T follicular helper cell (primary cell): ENCODE measurements at places on chromosomes 7 and 10.

GRCh38 chr7:96304573-96304972, 17.3 kb downstream of the SLC25A13 start:
- no peak for DNase-seq

GRCh38 chr10:14296065-14296709, 34.5 kb downstream of the FRMD4A start:
- DNase-seq: no peak

GRCh38 chr7:101243646-101244374, 1.1 kb downstream of the FIS1 start:
- DNase-seq: no peak

- no peak for DNase-seq
Observed at GRCh38 chr10:72108830-72109635, 20.7 kb upstream of the SPOCK2 start.

DNA sequence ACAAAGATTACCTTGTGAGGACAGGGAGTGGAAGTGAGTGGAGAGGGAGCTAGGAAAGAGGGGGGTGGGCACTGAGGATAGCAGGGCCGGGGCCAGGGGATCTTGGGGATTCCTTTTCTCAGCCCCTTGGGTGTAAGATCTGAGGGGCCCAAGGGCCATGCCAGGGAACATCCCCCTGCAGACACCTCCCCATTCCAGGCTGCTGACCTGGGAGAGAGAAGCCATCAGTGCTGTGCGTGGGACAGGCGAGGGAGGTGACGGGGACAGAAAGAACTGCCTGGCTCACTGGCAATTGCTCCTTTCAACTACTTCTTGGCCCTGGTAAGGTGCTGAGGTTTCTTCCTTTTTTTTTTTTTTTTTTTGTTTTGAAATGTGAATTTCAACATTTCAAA, 12.0 kb upstream of the BTBD16 start:
- DNase-seq: no peak

GRCh38 chr7:81833401-81833800, 63.6 kb upstream of the HGF start:
- no peak for DNase-seq

DNA sequence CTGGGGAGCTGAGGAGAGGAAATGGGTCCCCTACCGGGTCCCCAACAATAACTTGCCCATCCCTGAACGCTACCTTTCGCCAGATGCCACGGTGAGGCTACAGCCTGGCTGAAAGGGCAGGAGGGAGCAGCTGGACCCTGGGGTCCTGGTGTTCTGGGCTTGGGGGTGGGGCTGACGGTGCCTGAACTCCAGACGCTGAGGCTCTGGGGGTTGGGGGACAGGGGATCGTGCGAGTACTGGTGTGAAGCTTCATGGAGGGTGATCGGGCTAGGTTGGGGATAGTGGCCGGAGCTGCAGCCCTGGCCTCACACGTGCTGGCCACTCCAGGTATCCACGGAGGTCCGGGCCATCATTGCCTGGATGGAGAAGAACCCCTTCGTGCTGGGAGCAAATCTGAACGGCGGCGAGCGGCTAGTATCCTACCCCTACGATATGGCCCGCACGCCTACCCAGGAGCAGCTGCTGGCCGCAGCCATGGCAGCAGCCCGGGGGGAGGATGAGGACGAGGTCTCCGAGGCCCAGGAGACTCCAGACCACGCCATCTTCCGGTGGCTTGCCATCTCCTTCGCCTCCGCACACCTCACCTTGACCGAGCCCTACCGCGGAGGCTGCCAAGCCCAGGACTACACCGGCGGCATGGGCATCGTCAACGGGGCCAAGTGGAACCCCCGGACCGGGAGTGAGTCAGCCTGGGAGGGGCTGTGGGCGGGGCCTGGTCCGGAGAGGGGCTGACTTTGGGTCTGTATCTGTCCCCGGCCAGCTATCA, 8.3 kb downstream of the AEBP1 start:
- no peak for DNase-seq

- DNase-seq: no peak
Observed at GRCh38 chr10:120997756-120998155, 146.6 kb downstream of the WDR11 start.

DNA sequence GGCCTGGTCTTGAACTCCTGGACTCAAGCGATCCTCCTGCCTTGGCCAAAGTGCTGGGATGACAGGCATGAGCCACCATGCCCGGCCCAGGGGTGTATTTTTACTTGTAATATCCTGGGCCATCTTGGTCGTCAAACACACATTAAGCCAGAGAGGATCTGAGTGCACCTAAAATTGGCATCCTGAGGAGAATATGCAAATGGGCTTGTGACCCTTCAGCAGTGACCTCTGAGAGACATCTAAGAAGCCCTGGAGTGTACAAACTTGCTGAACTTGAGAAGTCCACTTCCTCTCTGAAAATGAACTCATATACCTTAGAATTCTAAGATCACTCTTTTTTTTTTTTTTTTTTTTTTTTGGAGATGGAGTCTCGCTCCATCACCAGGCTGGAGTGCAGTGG, 372.0 kb upstream of the C7orf33 start:
- DNase-seq: no peak

DNA sequence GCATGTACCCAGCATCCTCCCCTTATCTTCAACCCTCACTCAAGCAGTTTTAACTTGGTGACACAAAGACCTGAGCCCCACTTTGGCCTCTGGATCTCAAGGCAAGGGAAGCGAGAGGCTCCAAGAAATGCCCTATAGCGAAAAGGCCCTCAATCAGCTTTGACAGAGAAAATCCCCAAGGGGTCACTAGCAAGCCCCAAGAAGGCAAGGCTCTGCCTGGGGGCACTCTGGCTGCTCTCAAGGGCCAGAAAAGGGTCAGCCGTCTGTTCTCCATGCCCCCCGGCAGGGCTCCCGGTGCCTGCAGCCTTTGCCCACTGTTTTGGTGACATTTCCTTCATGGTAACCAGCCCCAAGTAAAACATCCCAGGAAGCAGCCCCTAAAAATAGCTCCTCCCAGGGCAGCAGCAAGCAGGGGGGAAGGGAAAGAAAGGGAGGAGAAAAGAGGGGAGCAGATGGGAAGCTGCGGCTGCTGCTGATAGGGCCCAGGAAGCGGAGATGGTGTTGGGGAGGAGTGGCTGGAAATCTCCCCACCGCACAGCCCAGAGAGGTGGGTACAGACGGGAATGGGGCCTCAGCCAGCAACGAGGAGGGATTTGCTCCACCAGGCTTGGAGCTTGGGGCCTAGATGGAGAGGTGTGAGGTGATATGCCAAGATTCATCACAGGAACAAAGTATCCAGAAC, 7.1 kb downstream of the CAMK2G start:
- no peak for DNase-seq

GRCh38 chr10:23461557-23461956, 22.7 kb downstream of the OTUD1 start:
- no peak for DNase-seq

DNA sequence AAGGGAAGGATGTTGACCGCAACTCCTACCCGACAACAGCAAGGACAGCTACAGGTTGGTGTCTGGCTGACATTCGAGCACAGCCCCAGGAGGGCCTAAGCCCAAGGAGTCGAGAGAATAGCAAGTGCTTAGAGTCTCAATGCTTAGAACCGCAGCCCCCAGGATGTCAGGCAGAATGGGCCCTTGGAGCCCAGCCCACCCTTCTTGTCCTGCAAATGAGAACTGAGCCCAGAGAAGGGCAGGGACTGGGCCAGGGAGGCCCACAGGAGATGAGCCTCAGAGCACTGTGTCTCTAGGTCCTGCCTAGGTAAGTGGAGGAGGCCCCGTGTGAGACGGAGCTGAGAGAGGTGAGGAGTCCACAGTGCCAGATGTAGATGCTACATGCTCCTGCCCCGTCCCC, 173.3 kb upstream of the ZMIZ1 start:
- no peak for DNase-seq

DNA sequence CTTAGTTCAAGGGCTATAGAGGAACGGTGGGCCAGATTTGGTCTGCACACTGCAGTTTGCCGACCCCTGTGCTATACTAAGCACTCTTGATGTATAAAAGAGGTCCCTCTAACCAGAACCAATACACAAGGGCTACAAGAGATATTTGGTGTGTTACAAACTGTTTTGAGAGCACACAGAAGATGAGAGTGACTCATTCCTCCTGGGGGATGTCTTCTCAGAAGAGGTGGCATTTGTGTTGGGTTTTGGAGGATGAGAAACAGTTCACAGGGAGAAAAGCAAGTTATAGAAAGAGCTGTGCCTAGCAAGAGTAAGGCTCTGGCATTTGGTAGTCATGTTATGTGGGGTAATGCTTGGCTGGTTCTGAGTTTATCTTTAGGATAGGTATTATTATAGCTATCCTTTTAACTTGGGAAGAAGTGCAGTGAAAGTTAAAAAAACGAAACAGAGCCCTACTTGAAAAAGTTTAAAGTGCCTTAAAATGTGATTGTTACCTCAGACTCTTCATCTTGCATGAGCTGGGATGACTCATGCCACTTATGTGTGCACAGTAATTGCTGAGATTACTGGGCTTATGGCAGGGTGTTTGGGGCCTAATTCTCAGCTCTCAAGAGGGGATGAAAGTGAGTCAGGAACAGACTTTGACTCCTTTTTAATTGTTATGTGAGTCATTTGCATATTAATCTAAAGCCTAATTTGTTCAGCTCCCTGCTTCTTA, 160.4 kb downstream of the KIF20B start:
- no peak for DNase-seq

DNA sequence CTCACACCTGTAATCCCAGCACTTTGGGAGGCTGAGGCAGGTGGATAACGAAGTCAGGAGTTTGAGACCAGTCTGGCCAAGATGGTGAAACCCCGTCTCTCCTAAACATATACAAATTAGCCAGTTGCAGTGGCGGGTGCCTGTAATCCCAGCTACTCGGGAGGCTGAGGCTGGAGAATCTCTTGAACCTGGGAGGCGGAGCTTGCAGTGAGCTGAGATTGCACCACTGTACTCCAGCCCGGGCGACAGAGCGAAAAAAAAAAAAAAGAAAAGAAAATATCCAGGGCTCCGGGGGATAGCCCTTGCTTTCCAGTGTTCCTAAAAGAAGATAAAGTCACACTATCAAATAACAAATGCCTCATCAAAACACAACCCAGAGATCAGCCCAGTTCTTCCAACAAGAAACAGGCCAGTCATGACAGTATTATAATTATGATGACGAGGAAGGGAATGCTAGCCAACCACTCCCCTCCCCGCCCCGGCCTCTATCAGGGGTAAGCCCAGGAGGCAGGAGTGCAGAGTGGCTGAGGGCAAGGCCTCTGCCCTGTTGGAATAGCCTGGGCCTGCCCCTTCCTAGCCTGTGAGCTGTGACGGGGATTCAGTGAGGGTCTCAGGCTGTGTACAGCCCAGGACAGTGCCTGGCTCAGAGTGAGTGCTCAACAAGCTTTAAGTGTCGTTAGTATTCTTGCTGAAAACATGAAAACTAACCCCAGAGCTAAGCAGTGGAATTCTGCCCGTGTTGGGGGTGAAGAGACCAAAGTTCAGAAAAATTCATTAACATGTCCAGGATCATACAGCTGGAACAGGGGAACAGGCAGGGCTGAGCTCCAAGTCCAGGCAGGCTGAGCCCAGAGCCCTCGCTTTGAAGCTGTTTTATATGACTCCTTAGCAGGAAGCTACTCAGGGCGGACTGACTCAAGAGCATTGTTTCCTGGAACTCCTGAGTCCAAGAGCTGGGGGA, 54.3 kb downstream of the FAM241B start:
- DNase-seq: no peak

GRCh38 chr7:54964136-54964535, 54.7 kb upstream of the EGFR start:
- no peak for DNase-seq

- no peak for DNase-seq
Observed at GRCh38 chr7:55501611-55502010, 70.7 kb downstream of the VOPP1 start.
